ENCODE measurements at places on chromosomes 13 and 19.

DNA sequence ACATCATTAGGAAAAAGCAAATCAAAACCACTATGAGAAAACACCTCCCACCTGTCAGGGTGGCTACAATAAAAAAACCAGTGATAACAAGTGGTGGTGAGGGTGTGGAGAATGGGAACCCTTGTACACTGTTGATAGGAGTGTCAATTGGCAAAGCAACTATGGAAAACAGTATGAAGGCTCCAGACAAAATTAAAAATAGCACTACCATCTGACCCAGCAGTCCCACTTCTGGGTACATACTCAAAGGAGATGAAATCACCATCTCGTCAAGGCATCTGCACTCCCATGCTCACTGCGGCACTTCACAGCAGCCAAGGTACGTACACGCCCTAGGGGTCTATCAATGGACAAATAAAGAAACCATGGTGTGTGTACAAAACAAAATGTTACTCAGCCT is 715.1 kb downstream of the UQCRFS1 start:
- DNase-seq, result no peak

DNA sequence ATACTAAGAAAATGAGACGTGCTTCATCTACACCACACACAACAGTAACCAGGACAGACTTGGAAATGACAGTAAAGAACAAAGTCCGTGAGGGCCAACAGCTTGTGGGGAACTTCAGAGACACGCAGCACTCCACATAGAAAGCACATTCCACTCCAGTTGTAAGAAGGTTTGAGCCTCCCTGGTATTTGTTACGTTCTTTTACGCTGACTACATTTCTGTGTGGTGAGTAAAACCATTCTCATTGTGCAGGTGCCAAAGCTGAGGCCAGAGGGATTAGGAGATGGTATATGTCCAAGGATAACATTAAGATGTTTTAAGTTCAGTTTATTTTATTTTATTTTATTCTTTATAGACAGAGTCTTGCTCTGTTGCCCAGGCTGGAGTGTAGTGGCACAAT is 1189.9 kb downstream of the UQCRFS1 start:
- DNase-seq, result peak; percentile 94

- DNase-seq, result no peak
These were observed at the start of gene TMEM190 for GRCh38 chr19:55376241-55376933. TSS of gene TMEM190 (plus strand) at chr19:55376826. CDS start at chr19:55376854, 28 bp downstream.

DNA sequence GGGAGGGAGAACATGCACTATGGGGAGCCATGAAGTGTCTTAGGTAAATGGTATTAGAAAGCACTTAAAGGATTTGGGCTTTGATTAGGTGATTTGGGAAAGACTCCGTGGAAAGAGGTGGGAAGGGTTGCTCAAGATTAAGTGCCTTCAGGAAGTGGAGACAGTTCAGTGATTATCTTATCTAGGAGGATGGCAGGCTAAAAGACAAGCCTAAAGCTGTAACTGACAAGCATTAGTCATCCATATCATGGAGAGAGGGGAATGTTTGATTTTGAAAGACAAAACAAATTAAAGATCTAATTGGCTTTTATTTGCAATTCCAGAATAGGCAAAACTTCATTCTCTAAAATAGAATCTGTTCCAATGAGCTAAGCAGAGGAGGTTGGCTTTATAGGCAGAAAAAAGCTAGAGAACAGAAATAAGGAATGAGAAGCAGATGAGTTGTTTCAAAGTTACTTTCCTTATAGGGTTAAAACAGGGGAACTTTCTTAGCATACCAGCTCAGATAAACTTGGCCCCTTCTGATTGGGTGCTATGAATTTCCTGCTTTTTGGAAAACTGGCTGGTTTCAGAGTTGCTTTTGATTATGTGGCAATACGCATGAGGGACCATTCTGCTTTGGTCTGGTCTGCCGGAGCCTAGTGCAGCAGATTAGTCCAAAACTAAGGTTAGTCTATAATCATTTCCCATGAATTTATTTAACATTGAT is 1.8 kb upstream of the DIAPH3 start:
- DNase-seq, result peak; percentile 18

DNA sequence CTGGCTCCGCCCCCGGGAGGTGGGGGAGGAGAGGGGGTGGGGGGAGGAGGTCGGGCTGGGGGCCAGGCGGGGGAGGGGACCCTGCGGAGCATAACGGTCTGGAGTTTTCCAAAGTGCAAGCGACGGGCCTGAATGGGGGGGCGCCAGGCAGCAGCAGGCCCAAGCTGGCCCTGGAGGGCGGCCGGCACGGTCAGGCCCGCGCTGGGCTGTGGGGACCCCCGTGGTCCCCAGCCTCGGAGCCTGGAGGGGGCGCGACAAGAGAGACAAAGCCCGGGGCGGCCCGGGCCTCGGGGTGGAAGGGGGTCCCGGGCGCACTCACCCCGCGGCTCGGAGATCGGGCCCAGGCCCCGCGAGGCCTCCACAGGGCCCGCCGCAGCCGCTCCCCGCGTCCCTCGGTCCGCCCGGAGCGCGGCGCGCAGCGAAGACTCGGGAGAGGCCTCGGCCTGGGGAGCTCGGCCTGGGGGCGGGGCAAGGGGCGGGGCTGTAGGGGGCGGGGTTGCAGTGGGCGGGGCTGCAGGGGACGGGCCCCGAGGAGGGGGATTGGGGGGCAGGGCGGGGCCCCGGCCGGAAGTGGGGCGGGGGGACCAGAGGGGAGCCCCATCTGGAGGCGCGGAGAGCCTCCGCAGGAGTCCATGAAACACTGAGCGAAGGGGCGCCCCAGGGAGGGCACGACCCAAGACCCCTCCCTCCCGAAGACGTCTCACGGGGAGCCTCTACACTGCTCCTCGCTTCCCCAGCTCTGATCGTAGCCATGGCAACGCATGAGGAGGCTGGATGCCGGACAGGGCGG is 47.6 kb downstream of the PTPRS start:
- peak; percentile 84 for DNase-seq

- DNase-seq, result peak; percentile 38
These were observed 463 bp upstream of the GPC6 start for GRCh38 chr13:93226065-93226622.

GRCh38 chr13:92101801-92102200 is 703.4 kb downstream of the GPC5 start:
- no peak for DNase-seq

GRCh38 chr13:74090397-74090796 is 43.8 kb downstream of the KLF12 start:
- DNase-seq, result no peak

DNA sequence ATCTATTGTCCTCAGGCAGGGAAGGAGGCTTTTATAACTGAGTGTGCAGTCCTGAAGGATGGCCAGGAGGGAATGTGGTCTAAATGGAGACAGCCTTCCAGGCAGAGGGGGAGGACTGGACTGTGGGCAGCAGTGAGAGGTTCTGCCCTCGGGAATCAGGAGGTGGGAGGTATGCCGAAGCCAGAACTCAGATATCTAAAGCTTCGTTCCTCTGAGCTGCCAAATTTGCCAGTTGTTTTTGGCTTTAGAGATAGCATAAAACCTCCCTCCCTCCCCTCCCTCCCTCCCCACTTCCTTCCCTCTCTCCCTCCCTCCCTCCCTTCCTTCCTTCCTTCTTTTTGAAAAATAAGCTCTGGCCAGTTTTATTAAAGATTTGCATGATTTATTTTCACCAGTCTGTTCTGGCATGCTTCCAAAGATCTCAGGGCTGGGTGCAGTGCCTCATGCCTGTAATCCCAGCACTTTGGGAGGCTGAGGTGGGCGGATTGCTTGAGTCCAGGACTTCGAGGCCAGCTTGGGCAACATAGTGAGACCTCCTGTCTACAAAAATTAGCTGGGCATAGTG is 2.4 kb downstream of the MEDAG start:
- peak; percentile 63 for DNase-seq

DNA sequence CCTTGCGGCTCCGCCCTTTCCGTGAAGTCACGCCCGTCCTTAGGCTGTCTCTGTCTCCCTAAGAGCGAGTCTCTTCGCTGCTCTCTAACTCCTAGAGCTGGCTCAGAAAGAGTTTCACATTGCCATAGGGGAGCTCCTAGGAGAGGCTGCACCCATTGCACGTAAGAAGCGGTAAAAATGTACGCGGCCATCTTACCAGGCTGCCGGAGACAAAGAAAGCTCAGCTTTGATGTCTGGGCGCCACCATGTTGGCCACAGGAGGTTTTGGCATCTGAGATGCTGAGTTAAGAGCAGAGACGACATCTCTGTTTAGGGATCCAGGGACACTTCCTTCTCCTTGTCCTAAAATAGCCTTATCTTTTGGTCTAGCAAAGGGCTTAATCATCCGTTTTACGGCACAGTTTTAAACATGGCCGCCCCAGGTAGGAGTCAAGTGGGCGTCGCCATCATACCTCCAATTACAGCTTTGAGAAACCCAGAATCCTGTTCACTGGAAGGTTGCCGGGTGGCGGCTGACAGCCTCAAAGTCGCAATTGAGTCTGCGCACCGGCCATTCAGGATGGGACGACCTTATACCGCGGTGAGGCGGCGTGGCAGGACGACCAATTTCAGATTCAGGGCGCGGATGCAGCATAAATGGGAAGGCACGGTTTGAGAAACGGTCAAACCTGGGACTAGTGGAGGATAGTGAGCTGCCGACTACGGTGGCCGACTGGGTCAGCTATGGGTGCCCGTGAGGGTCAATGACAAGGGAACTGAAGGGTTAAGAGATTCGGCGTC is at the start of gene ZNF793:
Gene ZNF793, plus strand, starts transcription at position 553 of the 780 bp plus-strand sequence. CDS start 16,501 bp downstream, outside the sequence.
- peak; percentile 95 for DNase-seq

DNA sequence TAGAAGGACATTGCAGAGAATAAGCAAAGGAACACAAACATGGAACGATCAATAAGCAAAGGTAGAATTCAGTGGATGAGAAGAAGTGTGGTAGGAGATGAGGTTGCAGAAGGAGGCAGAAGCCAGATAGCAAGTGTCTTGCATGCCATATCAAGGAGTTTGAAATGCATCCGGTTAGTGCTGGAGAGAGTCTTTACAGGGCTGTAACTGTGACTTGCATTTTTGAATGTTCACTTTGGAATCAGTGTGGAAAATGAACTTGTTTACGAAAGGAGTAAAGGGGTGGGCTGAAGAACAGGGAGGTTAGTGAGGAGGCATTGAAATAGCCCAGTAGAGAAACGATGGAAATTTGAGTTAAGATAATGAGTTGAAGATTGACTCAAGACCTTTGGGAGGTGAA is 90.7 kb upstream of the MBNL2 start:
- DNase-seq, result no peak

GRCh38 chr13:29621841-29622240 is 26.4 kb upstream of the SLC7A1 start:
- DNase-seq, result no peak

GRCh38 chr19:5479958-5480357 is 24.7 kb downstream of the ZNRF4 start:
- no peak for DNase-seq

DNA sequence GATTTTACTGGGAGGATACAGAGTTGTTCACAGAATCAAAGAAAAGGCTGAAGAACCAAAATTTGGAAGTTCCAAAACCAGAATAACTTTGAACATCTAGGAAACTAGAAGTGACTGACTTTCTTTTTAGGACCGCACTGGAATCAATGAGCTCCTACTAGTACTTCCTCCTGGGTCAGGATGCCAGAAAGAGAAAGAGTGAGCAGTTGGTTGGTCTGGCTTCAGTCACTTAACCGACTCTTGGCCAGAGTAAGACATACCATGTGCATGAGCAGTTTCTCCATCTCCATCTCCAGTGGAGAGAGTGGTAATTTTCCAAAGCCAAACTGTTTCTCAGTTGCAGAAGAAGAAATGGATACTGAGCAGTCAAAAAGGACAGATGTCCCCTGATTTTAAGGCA is 27.1 kb upstream of the MTUS2 start:
- DNase-seq, result peak; percentile 29

- DNase-seq, result no peak
These were observed 56.3 kb upstream of the UBAC2 start for GRCh38 chr13:99144306-99144705.
